ENCODE measurements at places on chromosomes 12 and 14.

DNA sequence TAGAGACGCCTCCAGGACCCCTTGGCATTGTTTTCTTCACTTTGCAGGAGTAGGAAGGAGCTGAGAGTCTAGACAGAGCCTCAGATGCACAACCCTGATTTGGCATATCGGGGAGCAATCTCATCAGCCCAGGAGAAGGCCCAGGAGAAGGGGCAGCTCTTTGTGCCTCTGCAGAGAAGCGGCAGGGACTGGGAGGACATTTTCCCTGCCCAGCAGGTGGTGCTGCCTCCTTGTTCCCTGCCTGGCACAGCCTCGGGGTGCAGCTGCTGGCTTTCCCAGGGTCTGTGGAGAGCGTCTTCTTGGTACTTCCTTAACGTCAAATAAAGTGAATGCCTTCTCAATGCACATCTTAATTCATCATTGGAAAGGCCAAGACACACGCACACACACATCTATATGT lies 419.5 kb downstream of the TMEM121 start:
- DNase-seq = no peak

DNA sequence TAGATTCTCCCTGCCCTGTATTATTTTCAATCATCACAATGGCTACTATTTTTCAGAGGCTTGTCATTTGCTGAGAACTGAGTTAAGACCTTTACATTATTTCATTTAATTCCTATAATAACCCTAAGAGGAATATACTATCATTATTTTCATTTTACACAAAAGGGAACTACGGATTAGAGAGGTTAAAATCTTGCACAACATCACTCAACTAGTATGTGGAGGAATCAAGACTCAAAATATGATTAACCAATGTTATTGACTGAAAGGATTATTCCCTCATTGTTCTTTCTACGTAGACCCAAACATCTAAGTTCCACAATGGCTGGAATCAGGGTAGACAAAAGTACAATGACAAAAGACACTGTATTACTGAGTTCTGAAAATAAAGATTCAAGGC lies 45.0 kb downstream of the GPR65 start:
- no peak for DNase-seq

- no peak for DNase-seq
These were observed 23.1 kb downstream of the KCNK10 start for GRCh38 chr14:88299865-88300530.

DNA sequence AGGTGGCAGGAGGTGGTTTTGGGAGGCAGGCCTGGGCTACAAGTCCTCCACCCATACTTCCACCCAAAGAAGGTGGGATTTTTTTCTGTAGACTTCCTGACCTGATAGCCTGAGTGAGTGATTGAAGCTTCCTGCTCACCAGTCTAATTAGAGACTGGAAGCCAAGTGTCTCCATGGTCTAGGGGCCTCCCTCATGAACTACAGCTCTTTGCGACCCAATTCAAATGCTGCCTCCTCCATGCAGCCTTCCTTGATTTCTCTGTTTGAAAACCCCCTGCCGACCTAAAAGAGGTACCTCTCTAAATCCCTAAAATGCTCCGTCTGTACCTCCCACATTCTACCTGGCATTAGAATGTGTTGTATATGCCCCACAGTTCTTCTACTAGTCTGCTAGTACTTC lies 124.9 kb downstream of the PLXNC1 start:
- no peak for DNase-seq
